ENCODE measurements at places on chromosomes 5 and 9.

- DNase-seq: no peak
These were observed 93.3 kb upstream of the BOD1 start for GRCh38 chr5:173709761-173710160.

DNA sequence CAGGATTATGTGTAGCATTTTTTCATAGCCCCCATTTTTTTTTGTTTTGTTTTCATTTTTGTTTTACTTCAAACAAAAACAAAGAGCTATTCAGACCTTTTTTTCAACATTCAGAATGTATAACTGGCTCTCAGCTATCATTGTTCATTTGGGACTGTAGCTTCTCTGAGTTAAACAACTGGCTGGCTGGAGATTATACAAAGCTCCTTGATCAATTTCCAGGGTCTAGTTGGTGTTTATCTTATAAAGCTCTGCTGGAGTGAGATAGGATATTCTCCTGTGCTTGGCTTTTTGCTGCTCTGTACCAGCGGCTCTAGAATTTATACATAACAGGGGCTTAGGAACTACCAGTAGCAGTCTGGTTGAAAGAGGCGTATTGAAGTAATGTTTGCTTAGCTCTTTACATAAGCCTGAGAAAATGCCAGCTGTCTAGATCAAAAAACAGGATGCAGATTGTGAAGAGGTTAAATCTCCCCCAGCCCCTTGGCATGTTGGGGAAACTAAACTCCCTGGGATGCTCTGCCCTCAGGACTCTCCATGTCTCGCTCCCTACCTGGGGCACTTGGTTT, 15.2 kb downstream of the GARNL3 start:
- no peak for DNase-seq

GRCh38 chr5:57566914-57567313, 84.3 kb upstream of the ACTBL2 start:
- no peak for DNase-seq

DNA sequence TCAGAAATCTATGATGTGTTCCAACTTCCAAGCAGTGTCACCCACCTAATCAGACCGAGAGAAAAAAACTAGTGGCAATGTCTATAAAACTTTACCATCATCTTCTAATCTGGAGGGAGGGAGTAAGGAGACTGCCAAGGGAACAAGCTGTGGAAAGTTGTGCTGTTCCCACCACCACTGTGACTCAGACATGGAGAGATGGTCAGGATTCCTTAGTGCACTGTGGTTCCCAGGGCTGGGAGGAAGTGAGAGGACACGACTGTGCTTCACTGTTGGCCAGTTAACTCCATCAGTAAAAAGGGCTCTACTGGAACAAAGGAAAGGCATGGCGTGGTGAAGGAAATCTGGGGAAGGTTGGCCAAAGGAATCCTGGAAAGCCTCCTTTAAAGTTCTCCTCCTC, 18.8 kb downstream of the TICAM2 start:
- no peak for DNase-seq

DNA sequence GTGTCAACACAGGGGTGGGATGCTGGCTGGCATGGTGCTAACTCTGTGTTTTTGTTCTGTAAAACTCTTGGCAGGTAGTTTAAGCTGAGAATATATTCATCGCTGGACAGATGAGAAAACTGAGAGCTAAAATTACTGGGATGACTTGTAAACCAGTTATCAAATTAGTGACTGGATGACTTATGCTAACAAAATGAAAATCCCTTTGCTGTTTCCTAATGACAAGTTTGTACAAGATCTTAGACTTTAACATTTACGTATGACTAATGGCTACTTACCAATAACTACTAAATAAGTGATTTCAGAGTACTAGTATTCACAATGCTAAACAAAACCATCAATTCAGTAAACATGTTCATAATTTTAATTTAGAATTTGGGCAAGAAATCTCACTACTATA, 854.8 kb upstream of the ARRDC3 start:
- DNase-seq: no peak

GRCh38 chr5:43855452-43855851, 252.5 kb downstream of the NNT start:
- DNase-seq: no peak

GRCh38 chr5:55600497-55601203, 65.9 kb upstream of the PLPP1 start:
- DNase-seq: no peak

Measured in activated CD4-positive, alpha-beta T cell treated with anti-CD3 and anti-CD28 coated beads, Interleukin-2, amount 50 U/mL, for 24 hours (primary cell).